ENCODE measurements at places on chromosomes 5 and 9. TPM values are rescaled to one million over a fixed set of nuclear protein-coding genes. Genes with fewer than 3 reads are reported as not detected.

Gene PCDHAC2
- total RNA-seq = 0.06 TPM

Gene PCDHGC4
- total RNA-seq = 0.69 TPM

Gene DRD1
- total RNA-seq = not detected

Gene EIF4EBP3
- total RNA-seq = 1.6 TPM

Gene LEAP2
- 0.77 TPM for total RNA-seq

Gene NUTM2F
- not detected for total RNA-seq
